Activated naive CD4-positive, alpha-beta T cell (primary cell): ENCODE measurements at places on chromosomes 5 and 9.

GRCh38 chr5:109225716-109226625 lies 183.8 kb downstream of the PJA2 start:
- no peak for DNase-seq

GRCh38 chr9:123327697-123328100 lies 28.3 kb upstream of the CRB2 start:
- DNase-seq = no peak

DNA sequence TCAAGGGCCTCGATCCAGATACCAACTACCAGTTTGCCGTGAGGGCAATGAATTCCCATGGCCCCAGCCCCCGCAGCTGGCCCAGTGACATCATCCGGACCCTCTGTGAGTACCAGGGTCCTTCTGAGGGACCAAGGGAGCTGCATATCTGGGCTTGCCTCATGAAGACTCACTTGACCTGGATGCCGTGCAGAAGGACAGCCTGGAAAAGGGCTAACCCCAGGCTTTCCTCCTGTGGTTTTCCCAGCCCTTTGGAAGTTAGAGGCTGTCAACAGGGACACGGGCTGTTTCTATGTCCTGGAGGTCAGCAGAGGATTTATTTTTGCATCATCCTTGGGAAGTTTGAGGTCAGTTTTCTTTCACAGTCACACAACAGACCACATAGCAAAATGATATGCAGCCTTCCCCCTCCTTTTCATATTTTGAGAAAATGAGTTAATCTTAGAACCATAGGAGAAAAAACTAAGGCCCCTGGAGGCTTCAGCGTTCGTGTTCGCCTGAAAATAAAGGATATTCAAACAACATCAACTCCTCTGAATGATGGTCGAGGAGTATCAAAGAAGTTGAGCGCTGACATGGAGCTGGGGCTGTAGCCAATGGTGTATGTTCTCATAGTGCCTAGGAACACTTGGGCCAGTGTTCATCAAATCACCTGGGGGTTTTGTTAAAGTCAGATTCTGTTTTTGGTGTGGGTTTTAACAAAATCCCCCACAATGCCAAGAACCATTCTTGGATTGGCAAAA lies 112.2 kb downstream of the EGFLAM start:
- DNase-seq = no peak

GRCh38 chr5:71482132-71482531 lies 26.7 kb downstream of the BDP1 start:
- no peak for DNase-seq

DNA sequence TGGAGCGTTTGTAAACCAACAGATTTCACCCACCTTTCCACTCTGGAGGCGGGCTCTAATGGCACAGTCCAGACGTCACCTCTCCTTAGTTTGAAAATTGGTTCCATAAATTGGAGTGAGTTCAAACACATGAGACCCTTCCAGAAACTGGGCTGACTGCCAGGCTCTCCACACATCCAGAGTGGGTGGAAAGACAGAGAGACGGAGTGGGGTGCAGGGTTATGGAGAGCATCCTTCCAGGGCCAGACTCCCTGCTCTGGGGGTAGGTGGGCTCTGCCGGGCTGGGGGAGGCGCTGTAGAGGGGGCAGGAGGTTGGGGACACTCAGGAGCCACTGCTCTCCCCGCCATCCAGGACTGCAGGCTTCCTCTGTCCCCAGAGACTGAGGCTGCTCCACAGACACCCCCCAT lies 104.7 kb upstream of the PHYKPL start:
- no peak for DNase-seq

GRCh38 chr5:92944337-92944736 lies 636.7 kb downstream of the NR2F1-AS1 start:
- DNase-seq = no peak

DNA sequence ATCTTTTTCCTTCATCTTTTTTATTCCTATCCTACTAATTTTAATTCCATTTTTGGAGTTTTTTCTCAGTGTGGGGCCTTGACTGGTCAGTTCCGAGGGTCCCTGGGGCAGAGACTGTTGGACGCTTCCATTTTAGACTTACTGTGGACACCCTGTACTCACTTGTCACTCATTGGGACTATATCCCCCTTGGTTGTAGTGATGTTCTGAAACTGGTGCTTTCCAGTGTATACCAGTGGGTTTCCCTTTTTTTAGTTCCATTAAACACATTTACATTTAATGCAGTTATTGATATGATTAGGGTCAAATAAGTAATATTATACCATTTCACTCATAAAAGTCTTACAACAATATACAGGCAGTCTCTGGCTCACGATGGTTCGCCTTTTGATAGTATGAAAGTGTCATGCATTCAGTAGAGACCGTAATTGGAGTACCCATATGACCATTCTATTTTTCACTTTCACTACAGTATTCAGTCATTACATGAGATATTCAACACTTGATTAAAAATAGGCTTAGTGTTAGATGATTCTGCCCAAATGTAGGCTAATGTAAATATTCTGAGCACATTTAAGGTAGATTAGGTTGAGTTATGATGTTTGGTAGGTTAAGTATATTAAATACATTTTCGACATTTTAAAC lies 46.0 kb downstream of the CNOT6 start:
- DNase-seq = no peak

DNA sequence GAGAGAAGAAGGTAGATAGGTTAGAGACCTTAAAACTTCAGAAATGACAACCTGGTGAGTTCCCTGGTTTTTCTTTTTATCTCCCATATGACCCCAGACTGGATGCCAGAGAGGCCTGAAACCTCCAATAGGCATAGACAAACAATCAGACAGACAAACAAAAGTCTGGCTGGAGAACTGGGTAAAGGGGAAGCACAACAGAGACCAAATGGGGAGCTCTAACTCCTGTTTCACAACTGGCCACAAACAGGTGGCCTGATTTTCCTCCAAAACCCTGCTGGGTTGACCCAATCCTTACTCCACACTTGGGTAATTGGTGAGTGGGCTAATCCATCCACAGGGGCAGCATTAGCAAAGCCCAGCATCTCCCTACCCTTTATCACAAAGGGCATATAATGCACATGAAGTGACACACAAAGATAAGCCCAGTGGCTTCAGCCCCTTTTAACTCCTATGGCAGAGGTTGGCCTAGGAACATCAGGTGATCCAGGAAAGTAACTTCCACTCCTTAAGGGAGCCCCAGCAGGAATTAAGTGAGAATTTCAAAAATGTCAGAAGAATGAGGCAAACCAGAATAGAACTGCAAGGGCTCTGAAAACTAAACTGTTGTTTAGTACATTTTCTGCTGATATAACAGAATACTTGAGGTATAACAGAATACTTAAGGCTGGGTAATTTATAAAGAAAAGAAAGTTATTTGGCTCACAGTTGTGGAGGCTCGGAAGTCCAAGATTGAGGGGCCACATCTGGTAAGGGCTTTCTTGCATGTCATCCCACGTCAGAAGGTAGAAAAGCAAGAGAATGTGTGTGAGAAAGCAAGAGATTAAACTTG lies 60.9 kb upstream of the ROR2 start:
- DNase-seq = no peak

DNA sequence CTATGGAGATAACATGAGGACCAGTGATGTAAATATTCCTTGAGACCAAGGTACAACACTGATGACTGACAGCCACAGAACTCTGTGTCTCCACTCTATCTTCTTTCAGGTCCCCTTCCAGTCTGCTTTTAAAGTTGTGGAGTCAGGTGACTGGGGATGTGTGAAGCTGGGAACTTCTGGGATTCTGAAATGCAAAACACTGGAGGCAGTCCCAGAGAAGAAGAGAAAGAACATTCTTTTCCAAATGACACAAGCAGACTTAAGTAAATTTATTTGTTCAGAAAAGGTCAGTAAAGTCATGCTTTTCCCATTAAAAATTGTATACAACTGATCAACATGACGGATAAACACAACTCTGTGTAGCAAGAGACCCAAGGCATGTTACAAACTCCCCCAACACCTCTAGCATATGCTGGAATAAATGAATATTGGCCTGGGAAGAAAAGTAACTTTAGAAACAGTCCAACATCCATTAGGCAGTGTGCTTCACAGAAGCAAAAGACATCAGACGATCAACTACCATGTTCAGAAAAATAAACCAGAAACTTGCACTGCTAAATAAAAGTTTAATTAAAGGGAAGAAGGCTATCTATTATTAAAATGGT lies 92.4 kb upstream of the IFNK start:
- DNase-seq = no peak

DNA sequence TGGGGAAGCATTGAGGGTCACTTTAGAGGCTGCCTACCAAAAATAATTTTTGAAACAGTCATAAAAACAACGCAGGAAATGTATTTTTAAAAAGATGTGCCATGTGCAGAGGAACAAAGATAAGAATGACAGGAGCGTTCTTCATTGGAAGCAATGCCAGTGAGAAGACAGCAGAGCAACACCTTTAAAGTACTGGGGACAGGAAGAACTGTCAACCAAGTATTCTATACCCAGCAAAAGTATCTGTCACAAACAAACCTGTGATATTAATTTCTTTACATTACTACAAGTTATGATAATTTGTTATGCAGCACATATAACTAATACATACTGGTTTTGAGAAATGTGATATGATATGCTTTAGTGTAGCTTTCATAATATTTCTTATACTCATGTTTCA lies 675.6 kb downstream of the IRX1 start:
- no peak for DNase-seq

GRCh38 chr5:170791325-170791954 lies 7.9 kb downstream of the GABRP start:
- no peak for DNase-seq

DNA sequence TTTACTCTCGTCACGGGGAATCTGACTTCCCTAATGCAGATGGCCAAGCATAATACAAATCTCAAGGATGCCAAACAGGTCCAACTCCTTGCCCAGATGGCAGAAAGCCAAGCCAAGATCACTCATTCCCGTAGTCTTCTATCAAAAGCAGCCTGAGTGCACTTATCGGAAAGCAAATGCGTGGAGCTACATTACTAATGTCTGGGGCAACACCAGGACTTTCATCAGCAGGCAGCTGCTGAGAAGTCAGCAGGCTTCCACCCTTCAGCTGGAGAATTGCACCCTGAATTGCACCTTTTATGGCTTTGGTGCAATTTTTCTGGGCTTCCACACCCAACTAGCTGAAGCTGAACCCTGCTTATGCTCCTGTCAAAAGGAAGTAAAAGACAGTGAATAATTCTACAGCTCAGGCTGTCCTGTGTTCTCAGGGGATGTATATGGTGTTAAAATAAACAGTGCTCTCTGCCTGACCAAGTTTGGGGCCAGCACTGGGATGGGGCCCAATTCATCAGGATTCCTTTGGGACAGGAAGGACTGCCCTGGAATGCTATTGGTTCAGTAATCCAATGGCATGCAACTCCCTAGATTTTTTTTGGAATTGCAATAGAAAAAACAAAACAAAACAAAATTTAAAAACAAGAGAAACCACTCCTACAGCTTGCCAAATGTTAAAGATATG lies 92.6 kb downstream of the DPYSL3 start:
- no peak for DNase-seq

DNA sequence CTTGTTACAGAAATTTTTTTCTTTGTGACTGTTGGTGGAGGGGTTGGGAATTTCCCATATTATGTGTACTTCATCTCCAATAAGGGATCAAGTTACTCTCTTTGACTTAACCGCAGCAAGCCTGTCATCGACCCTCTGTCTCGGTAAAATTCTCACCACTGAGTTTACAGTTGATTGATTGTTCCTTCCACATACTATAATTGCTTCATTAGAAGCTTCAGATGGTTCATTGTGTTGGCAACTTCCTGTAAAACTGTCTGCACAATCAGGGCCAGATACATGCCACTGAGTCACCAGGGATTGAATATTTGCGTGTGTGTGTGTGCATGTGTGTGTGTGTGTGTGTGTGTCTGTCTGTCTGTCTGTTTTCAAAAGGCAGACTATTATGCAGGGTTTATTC lies 176.6 kb downstream of the ZNF462 start:
- no peak for DNase-seq

DNA sequence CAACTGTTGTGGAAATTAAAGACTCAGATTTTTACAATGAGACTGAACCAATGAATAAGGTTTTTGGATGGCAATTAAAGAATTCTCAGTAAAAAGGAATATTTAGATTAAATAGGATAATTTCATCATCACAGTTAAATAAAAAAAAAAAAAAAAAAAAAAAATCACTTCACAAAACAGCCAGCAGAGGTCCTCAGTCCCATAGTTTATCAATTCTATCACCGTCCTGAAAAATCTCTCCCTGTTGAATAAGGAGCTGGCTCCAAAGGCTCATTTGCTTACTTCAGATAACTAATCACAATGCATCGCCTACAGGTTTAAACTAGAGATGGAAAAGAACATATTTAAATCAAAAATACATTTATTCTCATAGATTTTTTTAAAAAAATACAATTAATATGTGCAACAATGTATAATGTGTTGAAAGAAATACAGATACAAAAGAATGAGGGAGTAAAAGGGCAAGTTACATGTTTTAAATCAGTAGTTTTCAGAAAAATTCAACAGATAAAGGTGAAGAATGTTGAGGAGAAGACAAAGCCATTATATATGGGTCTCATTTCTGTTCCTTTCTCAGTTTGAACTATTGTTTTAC lies 175.8 kb upstream of the CHD1 start:
- no peak for DNase-seq

GRCh38 chr9:87542141-87542540 lies 44.5 kb downstream of the DAPK1 start:
- no peak for DNase-seq

- DNase-seq = no peak
These were observed 1.3 kb downstream of the PSAT1 start for GRCh38 chr9:78298046-78298765.

GRCh38 chr9:125965477-125965876 lies 218.3 kb downstream of the PBX3 start:
- no peak for DNase-seq

DNA sequence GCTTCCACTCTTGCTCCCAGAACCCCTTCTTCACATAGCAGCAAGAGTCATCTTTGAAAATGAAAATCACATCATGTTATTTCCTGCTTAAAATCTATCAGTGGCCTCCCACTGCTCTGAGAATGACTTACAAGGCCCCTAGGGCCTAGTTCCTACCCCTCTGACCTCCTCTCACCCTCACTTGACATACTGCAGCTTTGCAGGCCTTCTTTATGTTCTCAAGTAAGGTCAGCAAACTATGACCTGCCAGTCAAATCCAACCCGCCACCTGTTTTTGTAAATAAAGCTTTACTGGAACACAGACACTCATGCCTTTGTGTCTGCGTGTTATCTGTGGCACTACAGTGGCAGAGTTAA lies 185.7 kb downstream of the NR3C1 start:
- DNase-seq = no peak

GRCh38 chr5:77133061-77133758 lies 46.1 kb upstream of the ZBED3 start:
- DNase-seq = no peak
